ENCODE measurements at places on chromosomes 2 and 18. TPM values are rescaled to one million over a fixed set of nuclear protein-coding genes. Genes with fewer than 3 reads are reported as not detected.

LRRTM1 gene
- 0.31 TPM for total RNA-seq

FABP1 gene
- not detected for total RNA-seq

CABLES1 gene
- total RNA-seq = 5.4 TPM

CFC1 gene
- total RNA-seq = 13.4 TPM

ABCG8 gene
- not detected for total RNA-seq

GLI2 gene
- 1.5 TPM for total RNA-seq

DNA sequence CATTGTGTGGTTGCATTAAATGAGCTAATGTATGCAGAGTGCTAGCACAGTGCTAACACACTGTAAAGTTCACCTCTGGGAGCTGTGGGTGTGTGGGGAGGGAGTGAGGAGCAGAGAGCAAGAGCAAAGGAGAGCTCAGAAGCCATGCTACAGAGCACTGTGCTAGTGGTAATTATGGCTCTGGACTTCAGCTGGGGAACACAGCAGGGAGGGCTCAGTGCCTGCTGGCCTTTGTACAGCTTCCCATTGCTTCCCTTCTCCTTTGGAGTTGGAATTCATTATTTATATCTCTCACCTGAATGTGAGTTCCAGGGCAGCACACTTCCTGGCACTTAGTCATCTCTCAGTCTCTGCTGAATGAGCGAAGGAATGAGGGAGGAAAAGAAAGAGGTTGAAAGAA lies 2.5 kb upstream of the PLA2R1 start:
- H3K4me3 ChIP-seq = no peak overlapping the region
- peaks cover 38% of the 10 kb centered on the region for H3K4me1 ChIP-seq
- DNase-seq = no peak
- H3K36me3 ChIP-seq = no peaks in the 10 kb centered on the region
- no peak overlapping the region for H3K27ac ChIP-seq

GRCh38 chr2:231387904-231388724 lies 7.4 kb upstream of the B3GNT7 start:
- no peaks in the 10 kb centered on the region for H3K27me3 ChIP-seq
- no peaks in the 10 kb centered on the region for H3K36me3 ChIP-seq
- DNase-seq = no peak

Data from right atrium auricular region (tissue), 2 donors.